ENCODE measurements at places on chromosomes 11 and 22.

DNA sequence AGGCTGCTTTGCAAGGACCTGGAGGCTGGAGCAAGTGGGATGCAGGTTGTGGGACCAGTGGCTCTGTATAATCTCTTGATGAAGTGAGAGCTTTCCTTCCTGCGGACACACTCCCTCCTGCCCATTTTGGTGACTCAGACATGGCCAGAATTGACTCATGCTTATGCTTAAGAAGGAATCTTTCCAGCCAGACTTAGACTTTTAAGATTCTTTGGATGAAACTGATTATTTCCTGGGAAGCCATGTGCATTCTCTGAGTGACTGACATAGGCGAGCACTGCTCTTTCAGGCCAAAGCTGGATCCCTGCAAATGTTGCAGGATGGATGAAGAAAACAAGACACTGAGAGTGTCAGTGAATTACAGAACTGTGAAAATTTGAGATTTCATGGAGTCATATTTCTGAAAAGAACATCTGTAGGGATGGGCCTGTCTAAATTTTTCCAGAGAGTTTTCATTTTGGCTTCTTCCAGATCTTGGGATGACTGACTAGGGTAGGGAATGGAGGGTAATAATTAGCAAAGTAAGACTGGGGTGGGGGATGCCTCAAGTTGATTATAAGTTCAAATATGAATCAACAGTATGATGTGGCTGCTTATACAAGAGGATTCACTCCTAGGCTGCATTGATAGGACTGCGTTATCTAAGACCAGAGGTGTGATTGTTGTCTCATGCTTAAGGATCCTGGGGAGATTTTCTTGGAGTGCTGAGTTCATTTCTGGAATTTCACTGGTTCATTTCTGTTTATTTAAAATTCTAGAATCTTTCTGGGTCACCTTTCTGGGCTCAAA is 195.8 kb downstream of the HIPK3 start:
- DNase-seq = peak; percentile 65

- DNase-seq = no peak
These were observed 43.9 kb upstream of the GRIK4 start for GRCh38 chr11:120467627-120468026.

DNA sequence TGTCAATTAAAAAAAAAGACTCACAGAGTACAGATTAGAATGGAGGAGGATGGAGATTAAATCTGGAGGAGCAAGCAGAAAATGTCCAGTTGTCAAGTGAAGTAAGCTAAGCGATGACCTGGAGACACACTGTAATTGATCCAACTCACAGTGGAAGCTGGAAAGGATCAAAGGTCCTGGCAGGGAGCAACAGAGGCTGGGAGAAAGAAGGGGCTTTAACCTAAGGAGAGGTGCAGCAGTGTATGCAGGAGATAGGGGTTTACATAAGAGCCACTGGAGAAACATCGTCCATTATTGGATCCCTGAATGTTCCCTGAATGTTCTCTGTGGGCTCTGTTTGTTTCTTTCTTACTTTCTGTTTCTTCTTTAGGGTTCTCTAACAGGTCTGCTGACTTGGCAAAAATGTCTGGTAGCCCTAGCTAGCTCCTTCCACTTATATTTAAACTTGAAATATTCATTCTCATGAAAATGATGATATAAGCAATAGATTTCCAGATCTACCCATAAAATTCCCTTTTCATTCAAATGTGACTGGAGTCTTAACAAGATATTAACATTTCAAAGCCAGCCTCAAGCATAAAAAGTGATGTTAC is 30.1 kb upstream of the CAT start:
- no peak for DNase-seq

DNA sequence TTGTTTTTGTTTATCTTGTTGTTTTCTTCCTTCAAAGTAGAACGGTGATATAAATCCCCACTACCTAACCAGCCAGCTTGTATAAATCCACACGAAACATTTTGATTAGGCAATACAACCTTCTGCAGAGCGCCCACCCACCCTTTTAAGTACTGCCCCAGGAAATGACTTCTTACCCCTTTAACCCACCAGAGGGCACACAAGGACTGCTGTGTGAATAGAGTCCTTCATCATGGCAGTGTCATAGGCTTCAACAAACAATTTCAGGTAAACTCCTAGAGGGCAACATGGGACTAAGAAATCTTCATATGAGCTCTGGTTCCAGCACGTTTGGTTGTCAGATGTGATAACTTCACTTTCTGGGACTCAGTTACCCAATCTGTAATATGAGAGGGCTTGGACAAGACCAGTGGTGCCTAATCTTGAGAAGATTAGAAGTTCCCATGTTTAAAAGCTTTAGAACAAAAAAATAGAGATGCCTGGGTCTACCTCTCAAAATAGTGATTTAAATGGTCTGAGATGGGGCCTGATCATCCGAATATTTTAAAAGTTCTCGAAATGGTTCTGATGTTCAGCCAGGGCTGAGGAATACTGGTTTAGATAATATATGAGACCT is 56.1 kb downstream of the PIWIL4 start:
- DNase-seq = peak; percentile 43

- no peak for DNase-seq
These were observed 2370.9 kb upstream of the RAG2 start for GRCh38 chr11:38968951-38969350.

- no peak for DNase-seq
These were observed 92.9 kb downstream of the TRAF6 start for GRCh38 chr11:36417154-36417553.

- no peak for DNase-seq
These were observed 882 bp upstream of the GLYATL2 start for GRCh38 chr11:58845386-58845785.

GRCh38 chr11:43788421-43788820 is 92.2 kb upstream of the ALKBH3 start:
- peak; percentile 36 for DNase-seq

GRCh38 chr11:58844361-58845005 is at the start of gene GLYATL2:
Gene GLYATL2 (minus strand): TSS chr11:58844704. CDS start chr11:58839612, 5,092 bp downstream.
- DNase-seq = no peak

DNA sequence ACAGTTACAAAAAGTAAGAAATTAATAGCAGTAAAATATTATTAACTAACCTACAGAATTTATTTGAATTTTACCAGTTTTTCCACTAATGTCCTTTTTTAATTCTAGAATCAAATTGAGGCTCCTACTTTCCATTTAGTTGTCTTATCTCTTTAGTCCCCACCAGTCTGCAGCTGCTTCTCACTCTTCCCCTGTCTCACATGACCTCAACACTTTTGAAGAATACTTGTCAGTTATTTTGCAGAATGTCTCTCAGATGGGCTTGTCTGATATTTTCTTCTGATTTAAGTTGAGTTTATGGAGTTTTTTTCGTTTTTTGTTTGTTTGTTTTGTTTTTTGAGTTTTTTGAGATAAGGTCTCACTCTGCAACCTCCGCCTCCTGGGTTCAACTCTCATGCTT is 74.3 kb upstream of the ADORA2A start:
- no peak for DNase-seq

DNA sequence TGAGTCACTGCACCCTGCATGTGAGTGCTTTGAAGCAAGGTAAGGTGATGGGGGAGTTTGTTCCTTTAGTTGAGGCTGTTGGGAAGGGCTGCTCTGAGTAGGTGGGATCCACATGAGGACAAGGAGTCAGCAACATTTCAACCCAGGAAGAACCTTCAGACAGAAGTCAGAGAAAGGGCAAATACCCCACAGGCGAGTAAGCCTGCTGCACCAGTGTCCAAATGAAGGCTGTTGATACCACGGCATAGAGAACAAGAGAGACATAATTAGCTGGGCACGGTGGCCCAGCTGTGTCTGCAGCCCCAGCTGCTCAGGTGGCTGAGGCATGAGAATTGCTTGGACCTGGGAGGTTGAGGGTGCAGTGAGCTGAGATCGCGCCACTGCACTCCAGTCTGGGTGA is 54.3 kb upstream of the CLMP start:
- no peak for DNase-seq

DNA sequence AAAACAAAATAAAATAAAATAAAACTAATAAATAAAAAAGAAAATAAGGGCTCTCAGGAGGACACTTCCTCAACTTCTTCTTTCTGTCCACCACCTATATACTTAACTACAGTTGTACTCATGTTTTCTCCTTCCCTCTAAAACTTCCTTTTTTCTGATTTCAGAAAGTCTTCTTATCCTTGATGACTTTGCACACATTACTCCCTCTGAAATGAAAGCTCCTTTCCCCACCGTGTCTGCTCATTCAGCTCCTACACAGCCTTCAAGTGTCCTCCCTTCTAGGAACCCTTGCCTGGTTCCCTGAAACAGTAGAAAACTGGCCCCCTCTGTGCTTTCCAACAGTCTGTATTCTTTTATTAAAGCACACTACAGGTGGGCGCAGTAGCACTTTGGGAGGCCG is 18.3 kb upstream of the DDX17 start:
- DNase-seq = no peak

- no peak for DNase-seq
These were observed 23.2 kb downstream of the RTN4R start for GRCh38 chr22:20244691-20245576.

GRCh38 chr22:25235547-25236290 is 16.3 kb downstream of the CRYBB2 start:
- peak; percentile 16 for DNase-seq

DNA sequence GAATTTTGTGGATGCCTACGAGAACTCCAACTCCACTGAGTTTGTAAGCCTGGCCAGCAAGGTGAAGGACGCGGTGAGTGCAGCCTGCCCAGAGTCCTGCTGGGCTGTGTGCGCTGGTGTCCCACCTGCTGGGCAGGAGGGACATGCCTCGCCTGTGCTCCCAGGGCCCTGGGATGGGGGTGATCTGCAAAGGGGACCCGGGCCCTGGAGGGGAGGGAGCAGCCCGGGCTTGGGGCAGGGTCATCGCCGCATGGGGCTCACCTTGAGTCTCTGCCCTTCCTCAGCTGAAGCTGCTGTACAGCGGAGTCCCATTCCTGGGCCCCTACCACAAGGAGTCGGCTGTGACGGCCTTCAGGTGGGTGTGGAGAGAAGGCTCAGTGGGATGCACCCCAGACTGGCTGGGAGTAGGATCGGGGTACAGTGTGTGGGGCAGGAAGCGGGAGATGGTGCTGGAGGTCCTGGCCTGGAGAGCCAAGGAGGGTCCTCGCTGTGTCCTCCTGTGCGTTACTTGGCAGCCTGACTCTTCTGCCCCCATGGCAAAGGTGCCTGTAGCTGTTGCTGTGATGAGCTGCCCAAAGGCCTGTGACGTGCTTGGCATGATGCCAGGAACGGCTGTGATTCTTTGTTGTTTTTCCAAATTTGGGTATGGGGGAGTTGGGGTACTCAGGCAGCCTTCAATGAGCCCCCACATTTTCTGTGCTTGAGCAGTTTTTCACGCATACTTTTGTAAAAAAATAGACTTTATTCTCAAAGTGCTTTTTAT is 29.2 kb downstream of the ST14 start:
- no peak for DNase-seq

GRCh38 chr22:42966497-42966896 is 48.5 kb downstream of the PACSIN2 start:
- DNase-seq = no peak

- DNase-seq = no peak
These were observed 41.6 kb downstream of the AHNAK start for GRCh38 chr11:62505059-62505439.

DNA sequence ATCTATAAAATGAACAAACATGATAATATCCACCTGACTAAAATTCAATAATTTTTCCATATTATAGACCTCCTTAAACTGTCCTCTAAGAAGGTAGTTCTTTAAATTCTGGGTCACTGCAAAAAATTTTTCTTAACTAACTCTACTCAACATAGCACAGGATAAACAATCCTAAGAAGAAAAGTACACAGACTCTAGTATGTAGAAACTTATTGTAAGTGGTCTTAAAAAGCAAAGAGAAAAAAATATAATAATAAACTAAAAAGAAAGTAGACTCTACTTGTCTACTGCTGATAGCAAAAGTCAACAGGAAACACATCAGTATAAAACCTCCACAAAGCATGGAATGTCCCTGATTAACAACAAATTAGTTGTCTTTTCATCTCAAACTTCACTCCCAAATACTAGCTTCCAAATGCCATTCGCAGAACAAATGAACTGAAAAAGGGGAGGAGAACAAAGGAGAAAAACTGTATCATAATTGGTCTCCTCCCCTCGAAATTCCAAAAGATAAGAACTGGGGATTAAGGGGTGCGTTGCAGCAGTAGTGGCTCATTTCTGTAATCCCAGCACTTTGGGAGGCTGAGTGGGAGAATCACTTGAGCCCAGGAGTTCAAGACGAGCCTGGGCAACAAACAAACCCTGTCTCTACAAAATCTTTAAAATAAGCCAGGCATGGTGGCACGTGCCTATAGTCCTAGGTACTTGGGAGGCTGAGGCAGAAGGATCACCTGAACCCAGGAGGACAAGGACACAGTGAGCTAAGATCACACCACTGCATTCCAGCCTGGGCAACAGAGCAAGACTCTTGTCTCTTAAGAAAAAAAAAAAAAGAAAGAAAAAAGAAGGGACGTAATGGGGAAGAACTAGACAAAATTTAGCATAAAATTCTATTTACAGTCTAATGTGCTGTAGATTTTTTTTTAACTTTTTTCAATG is 6.5 kb downstream of the FCHSD2 start:
- no peak for DNase-seq

DNA sequence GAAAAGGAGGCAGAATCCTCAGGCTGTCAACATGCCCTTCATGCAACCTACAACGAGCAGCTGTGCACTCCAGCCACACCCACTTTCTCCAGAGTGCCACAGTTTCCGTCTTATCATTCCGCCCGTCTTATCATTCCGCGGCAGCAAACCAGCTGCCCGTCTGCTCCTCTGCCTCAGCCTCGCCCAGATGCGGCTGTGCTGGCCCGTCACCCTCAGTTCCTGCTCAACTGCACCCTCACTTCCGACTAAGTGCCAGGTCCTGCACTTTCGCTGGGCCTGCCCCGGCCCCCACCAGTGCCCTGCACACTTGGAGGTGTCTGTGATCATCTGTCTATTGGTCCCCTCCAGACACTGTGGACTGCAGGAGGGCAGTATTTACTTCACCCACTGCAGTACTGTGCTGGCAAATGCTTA is 43.7 kb downstream of the MICAL3 start:
- no peak for DNase-seq

GRCh38 chr22:17777005-17777716 is 2.9 kb upstream of the BID start:
- no peak for DNase-seq

GRCh38 chr22:21694394-21694793 is 28.6 kb downstream of the PPIL2 start:
- no peak for DNase-seq

DNA sequence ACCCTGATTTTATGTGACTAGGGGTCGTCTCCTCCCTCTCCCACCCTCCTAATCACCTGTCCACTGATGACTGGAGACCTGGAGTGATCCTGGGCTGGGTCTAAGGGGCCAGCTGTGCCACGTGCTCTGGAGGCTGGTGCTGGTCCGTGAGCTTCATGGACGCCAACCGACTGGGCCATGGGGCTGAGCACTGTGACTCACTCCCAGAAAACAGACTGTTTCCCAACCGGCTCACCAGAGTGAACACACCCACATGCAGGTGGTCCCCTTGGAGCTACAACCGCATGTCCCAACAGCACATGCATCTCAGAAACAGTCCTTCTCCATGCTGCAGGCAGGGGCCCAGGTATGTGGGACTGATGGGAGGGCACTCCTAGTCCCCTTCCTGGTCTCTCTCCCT is 14.0 kb upstream of the LMO1 start:
- no peak for DNase-seq
